ENCODE measurements at places on chromosomes 16 and 17.

GRCh38 chr16:54208237-54208636, 78.3 kb downstream of the IRX3 start:
- DNase-seq, result no peak

- no peak for DNase-seq
These were observed 407.7 kb upstream of the EEF2KMT start for GRCh38 chr16:5505091-5505887.

- DNase-seq, result no peak
These were observed 647 bp downstream of the FBXL20 start for GRCh38 chr17:39400547-39401411.

DNA sequence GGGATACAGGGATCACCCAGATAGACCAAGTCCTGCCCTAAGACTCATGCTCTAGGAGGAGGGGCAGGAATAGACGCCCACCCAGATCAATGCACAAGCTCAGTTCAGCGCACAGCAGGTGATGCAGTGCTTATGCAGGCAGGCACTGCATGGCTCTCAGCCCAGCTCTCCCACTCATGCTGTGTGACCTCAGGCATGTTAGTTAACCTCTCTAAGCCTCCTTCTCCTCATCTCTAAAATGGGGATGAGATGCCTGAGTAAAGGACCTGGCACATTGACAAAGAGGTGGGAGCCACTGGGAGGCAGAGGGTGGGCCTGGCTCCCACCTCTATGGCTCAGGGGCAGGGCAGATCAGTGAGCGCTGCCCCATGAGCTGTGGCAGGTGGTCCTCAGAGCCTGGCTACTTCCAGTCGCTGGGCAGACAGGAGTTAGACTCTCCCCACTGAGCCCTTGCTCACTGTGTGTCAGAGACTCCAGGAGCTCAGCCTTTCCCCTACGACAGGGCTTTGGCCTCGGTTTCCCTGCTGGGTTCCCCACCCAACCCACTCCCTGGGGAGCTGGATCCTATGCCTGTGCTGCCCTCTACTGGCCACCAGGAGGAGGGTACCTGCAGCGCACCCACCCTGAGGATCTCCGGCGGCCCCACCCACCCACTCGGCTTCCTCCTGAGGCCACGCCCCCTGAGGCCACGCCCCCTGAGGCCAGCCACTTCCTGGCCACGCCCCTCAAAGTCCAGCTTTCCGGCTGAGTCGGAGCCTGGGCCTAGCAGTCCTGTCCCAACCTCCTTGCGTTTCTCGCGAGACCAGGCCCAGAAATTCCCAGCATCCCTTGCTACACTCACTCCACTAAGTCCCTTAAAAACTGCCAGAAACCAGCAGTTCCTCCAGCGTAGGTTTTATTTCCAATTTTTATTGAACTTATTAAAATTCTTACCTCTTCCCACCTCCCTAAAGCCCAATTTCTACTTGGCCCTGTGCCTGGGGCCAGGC, 196.1 kb downstream of the GSG1L start:
- peak; percentile 2 for DNase-seq

GRCh38 chr17:9037736-9038135, 16.4 kb downstream of the NTN1 start:
- DNase-seq, result no peak

DNA sequence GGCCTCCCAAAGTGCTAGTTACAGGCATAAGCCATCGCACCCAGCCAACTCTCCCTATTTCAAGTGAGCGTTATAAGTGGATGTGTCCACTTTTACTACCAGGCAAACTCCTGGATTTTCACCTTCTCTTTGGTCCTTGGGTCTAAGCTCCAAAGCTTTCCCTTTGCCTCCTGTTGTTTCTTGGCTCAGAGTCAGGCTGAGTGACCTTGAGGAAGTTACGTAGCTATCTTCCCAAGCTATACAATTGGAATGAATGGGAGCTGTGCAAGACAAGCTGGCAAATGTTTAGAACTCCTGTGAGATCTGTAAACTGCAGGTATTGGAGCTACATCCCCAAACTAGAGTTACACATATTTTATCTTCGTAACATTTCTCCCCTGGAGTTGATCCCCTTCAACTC, 20.3 kb downstream of the NXPH3 start:
- no peak for DNase-seq

DNA sequence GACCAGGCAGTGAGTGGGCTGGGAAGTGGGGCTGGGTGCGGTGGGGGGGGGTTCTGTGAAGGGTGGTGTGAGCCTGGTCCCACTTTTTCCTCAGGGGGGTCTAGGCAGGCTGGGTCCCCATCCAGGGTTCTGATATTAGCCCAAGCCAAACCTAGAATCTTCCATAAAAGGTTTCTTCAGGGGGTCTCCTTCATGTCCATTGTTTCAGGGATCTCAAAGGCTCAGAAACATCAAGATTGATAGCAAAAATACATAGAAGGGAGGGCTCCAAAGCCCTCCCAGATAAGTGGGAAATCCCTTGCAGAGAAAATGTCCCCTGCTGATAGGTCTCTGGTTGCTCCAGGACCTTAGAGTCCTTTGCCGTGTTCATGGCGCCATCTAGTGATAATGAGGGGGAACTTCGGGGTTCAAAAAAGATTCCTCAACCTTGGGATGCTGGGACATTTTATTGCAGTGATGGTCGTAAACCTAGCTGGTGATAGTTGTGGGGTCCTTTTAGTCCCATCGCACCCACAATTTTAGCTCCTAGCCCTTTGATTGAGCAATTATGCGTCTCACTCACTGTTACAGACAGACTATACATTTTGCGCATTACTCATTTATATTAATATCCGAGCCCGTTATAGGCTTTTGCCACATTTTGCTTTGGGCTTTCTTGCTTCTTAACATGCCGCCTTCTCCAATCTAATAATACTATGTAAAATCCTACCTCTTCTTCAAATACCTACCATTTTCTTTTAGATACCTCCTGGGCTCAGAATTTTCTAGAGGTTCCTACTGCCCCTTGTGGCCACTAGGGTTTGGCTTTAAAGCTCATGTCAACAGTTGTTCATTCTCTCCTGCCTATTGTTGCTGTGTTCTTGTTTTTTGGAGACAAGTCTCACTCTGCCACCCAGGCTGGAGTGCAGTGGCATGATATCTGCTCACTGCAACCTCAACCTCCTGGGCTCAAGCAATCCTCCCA, 35.1 kb downstream of the IGF2BP1 start:
- DNase-seq, result peak; percentile 60

GRCh38 chr17:73850426-73850825, 206.2 kb upstream of the SDK2 start:
- no peak for DNase-seq

- no peak for DNase-seq
These were observed 9.5 kb upstream of the TCF25 start for GRCh38 chr16:89863741-89864526.

- no peak for DNase-seq
These were observed 60.6 kb upstream of the DNAH17 start for GRCh38 chr17:78637643-78638420.

- no peak for DNase-seq
These were observed 7.6 kb downstream of the ZFPM1 start for GRCh38 chr16:88460496-88461330.

GRCh38 chr17:15483431-15483830, 16.0 kb upstream of the CDRT4 start:
- no peak for DNase-seq

DNA sequence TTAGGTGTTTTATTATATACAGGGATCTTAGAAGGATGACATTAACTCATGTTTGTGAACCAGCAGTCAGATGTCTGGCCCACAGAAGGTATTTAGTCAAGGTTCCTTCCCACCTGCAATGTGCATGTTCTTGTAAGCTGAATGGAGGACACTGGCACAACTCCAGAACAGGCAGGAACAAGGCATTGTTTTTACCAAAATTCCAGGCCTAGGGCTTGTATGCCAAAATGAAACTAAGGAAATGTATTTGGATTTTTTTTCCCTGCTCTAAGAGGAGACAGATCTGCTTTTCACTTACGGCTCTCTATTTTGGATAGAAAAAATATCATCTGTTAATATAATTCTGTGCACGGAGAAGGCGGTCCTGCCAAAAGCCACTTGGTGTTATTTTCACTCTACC, 312.5 kb downstream of the GRIN2A start:
- DNase-seq, result no peak

DNA sequence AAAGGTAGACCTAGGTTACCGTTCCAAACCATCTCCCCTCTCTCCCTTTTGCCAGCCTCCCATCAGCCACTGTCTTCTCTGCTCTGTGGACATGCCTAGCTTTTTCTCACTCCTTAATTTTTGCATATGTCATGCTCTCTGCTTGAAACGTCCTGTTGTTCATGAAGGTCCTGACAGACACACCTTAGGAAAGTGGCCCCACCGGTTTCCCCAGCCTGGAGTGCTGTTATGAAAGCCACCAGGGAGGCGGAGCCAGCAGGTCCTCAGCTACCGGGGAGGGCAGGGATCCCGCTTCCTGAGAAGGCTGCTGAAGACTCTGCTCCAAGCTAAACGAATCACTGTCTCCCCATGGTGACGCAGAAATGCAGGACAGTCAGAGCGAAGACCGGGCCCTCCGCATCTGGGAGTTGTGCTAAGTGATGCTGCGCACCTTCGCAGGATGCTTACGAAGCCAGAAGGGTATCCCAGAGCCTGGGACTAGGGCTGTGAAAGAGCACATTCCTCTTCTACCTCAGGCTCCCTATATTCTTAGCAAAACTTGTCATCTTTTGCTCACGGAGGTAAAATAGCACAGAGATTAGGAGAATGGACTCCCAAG, 2.3 kb upstream of the SLC16A11 start:
- DNase-seq, result no peak

All from fibroblast of skin of left biceps (primary cell).